Effector CD4-positive, alpha-beta T cell (primary cell): ENCODE measurements at places on chromosomes 2 and 18.

GRCh38 chr18:68399721-68400120, 315.2 kb downstream of the TMX3 start:
- no peak for DNase-seq

- DNase-seq: no peak
Observed at GRCh38 chr2:26630669-26631360, 10.4 kb downstream of the CIB4 start.

GRCh38 chr2:172177996-172178395, 75.3 kb upstream of the DLX2 start:
- no peak for DNase-seq

GRCh38 chr18:27010784-27011183, 145.3 kb upstream of the AQP4 start:
- no peak for DNase-seq

DNA sequence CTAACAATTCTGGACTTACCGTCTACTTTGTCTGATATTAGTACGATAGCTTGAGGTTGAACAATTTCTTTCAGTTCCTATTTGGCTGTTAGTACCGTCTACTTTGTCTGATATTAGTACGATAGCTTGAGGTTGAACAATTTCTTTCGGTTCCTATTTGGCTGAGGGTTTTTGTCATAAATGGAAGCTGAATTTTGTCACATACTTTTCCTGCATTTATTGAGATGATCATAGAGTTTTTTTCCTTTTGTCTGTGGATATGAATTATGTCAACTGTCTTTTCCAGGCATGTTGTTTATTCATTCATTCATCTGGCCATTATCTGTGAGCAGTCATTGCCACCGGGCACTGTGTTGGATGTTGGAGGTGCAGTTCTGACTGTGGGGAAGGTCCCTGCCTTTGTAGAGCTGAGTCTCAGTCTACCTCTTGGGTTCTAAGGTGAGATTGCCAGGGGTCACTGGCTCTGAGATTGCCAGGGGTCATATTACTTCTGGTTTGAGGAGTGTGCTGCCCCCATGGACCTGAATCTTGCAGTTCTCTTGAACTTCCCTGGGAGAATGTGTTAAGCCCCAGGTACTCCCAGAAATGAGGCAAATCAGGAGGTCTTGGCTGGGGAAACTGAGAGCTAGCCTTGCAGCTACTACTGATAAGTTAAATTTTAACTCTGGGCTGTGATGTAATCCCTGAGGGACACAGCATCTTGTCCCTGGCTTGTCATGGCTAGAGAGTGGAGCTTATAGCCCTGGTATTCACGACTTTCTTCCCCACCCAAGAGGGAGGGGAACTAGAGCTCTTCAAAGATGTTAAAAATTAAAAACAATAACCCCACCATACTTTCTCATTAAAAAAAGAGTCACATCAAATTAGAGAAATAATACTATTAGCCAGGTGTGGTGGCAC, 89.1 kb upstream of the MBOAT2 start:
- no peak for DNase-seq

- DNase-seq: no peak
Observed at GRCh38 chr2:25330273-25330672, 11.5 kb downstream of the DNMT3A start.

- DNase-seq: no peak
Observed at GRCh38 chr18:48300463-48300961, 108.7 kb downstream of the ZBTB7C start.

- DNase-seq: no peak
Observed at GRCh38 chr2:12796657-12797056, 79.9 kb downstream of the TRIB2 start.

DNA sequence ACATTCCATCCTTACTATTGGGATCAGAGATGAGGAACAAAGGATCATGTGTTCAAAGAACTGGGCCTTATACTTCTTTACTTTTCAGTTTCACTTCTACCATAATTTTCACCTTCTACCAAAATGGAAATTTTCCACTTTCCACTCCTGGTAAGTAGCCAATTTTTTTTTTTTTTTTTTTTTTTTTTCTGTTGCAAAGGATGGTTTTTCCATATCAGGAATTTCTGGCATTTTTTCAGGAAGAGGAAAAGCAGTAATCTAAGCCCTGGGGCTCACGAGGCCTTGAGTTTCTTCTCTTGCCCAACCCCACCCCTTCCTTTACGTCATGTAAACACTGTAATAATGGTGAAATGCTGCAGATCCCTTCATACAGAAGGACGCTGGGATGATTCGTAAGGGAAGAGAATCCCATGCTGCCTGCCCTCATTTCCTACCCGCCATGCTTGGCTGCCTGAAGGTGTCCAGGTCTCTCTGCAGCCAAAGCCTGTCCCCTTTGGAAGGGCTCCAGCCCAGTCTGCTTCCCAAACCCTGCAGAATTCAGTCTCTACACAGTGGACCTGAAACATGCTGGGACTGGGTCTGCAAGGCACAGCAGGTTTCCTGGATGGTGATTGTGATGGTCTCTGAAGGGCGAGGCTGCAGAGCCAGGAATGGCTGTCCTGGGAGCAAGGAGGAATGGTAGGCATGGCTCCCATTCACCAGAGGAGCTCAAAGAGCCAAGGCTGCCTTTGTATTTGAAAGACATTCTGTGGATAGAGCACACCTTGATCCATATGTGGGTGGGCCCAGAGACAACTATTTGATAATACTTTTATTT, 57.0 kb downstream of the EFR3B start:
- DNase-seq: no peak

DNA sequence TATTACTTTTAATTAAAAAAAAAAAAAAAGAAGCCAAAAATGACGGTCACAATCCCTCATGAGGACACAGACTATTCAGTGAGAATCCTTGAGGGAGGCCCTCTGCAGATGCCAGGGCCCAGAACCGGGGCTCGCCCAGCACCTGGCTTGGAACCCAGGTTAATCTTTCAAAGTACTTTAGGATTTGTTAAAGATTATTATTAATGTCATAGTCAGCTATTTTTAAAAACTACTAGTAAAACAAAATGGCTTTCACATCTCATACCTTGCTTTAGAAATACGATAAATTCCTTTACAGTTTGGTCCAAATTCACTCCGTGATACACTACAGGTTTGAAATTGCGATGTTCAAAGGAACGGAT, 27.1 kb downstream of the C2orf76 start:
- no peak for DNase-seq

DNA sequence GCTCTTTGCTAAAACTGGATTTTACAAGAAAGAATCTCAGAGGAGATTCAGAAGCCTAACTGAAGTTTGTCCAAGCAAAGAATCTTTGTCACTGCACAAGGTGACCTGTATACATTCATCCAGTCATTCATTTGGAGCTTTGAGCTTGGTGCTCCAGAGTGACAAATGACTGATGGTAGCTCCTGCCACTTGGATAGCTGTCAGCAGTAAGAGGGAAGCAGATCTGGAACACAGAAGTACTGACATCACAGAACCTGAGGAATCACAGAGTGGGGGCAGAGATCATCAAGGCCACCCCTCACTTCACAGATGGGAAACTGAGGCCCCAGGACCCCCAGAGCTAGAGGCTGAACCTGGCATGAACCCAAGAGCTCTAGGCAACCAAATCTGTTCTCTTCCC, 28.8 kb upstream of the IGFBP2 start:
- no peak for DNase-seq

DNA sequence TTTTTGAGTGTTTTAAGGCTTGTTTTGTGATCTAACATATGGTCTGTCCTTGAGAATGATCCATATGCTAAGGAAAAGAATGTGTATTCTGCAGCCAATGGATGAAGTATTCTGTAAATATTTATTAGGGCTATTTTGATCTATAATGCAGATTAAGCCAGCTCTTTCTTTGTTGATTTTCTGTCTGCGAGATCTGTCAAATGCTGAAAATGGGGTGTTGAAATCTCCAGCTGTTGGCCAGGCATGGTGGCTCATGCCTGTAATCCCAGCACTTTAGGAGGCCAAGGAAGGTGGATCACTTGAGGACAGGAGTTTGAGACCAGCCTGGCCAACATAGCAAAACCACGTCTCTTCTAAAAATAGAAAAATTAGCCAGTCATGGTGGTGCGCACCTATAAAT, 132.7 kb downstream of the DIS3L2 start:
- no peak for DNase-seq

DNA sequence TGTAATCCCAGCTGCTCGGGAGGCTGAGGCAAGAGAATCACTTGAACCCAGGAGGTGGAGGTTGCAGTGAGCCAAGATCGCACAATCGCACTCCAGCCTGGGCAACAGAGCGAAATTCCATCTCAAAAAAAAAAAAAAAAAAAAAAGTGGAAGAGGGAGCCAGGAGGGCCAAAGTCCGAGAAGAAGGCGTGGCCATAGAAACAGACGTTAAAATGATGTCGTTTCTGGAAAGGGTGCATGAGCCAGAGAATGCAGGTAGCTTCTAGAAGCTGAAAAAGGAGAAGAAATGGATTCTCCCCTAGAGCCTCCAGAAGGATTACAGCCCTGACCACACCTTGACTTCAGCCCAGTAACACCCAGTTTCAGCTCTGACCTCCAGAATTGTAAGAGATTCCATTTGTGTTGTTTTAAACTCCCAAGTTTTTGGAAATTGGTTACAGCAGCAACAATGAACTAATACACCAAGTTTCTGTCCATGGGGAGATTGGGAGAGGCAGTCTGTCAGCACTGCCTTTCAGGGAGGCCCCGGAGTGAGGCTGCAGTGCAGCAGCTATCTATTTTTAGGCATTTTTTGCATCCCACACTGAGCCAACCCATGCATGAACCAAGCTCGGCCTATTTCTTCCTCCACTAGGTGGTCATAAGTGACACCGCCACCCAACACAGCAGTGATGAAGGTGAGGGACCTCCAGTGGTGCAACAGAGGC, 14.2 kb upstream of the TRAF3IP1 start:
- DNase-seq: no peak

DNA sequence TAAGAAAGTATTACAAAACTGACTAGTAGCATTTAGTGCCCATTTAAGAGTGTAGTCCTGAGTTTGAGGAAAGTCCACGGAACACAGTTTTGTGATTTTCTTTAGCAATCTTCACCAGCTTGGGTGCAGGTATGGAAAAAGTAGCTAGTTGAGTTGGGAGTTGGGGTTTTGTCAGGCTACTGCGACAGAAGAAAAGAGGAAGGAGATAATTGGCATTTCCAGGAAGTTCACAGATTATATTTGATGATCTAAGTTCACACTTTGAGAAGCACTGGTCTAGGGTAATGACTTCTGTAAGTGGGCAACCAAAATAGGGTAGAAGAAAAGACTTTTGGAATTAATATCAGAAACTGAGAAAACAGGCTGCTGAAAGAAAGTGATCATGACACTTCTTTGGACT, 52.1 kb downstream of the VIL1 start:
- no peak for DNase-seq

DNA sequence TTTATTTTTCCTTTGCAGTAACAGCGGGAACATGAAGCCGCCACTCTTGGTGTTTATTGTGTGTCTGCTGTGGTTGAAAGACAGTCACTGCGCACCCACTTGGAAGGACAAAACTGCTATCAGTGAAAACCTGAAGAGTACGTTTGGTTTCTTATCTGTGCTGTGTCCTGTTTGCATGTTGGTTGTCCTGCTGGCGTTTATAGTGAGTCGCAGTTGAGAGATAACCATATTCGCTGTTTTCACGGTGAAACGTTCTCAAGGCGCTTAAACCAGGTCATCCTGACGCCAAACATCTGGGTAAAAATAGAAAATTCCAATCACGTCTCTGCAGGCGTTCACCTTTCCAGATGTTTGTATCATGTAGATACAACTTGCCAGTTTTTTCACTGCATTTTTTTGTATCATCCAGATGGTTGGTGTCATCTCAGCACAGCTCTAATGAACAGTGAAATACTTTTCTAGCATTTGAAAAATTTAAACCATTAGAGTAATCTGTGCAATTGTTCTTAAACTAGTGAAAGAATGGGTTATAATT, 21.2 kb downstream of the CLUL1 start:
- no peak for DNase-seq

- DNase-seq: no peak
Observed at GRCh38 chr2:150478200-150478974, 9.1 kb downstream of the RND3 start.

- DNase-seq: no peak
Observed at GRCh38 chr2:68086166-68086565, 23.4 kb upstream of the C1D start.

- no peak for DNase-seq
Observed at GRCh38 chr2:237222601-237223041, 136.9 kb downstream of the COPS8 start.

- DNase-seq: no peak
Observed at GRCh38 chr2:27298391-27299080, 9.7 kb downstream of the UCN start.

GRCh38 chr2:201223089-201224073, 37.0 kb upstream of the CASP8 start:
- DNase-seq: no peak

DNA sequence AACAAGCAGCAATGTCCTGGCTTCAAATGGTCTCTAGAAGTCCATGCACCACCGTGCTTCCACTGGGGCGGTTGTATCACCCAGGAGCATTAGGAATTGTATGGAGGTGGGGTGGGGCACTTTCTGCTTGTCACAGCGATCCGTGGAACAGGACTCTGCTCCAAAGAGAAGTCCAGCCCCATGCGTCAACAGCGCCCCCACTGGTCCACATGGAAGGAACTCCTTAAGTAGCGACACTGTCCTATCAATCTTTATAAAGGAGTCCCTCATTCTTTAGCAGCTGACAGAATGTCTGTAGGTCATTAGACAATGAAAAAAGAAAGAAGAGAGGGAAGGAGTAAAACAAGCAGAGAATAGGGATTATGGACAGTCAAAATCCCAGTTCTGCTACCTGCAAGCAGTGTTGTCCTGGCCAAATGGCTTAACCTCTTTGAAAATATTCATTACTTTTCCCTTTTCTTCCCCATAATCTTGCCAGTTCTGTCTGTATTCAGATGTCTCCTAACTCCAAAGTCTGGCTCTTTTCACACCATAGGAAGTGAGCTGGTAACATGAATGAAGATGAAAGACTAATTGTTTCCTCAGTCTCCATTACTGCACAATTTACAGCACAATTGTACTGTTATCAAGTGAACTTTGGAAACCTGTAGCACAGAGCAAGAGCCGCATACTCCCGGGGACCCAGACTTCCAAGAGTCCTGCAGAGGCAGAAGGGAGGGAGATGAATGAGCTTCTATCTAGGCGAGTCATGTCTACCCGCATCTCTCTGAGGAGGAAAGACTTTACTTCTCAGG, 9.9 kb downstream of the NFE2L2 start:
- DNase-seq: no peak

DNA sequence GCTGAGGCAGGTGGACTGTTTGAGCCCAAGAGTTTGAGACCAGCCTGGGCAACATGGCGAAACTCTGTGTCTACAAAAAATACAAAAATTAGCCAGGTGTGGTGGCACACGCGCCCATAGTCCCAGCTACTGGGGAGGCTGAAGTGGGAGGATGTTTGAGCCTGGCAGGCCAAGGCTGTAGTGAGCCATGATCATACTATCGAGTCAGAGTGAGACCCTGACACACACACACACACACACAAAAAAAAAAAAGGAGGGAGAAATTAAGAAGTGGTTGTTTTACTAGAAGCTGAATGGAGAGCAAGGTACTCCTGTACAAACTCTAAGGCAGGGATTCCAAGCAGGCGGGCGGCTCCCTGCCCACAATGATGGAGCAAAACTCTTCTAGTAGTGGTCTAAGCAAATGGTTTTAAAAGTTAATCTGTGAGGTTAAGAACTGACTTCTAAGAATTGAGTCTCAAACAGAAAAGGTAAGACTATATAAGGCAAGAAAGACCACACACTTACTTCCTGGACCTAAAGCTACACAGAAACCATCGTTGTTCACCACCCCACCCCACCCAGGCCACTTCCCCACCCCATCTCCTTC, 2.6 kb downstream of the ANKRD44 start:
- DNase-seq: no peak

- no peak for DNase-seq
Observed at GRCh38 chr2:168084288-168084687, 163.1 kb downstream of the STK39 start.

GRCh38 chr2:58110765-58111164, 64.2 kb downstream of the VRK2 start:
- no peak for DNase-seq

GRCh38 chr2:28032816-28033215, 142.3 kb downstream of the BABAM2 start:
- no peak for DNase-seq
